ENCODE measurements at places on chromosomes 1 and 21.

GRCh38 chr1:7582460-7582972 lies 188.6 kb upstream of the VAMP3 start:
- no peak for DNase-seq

- DNase-seq, result no peak
Observed at GRCh38 chr1:44327679-44328491, 27.2 kb downstream of the ERI3 start.

DNA sequence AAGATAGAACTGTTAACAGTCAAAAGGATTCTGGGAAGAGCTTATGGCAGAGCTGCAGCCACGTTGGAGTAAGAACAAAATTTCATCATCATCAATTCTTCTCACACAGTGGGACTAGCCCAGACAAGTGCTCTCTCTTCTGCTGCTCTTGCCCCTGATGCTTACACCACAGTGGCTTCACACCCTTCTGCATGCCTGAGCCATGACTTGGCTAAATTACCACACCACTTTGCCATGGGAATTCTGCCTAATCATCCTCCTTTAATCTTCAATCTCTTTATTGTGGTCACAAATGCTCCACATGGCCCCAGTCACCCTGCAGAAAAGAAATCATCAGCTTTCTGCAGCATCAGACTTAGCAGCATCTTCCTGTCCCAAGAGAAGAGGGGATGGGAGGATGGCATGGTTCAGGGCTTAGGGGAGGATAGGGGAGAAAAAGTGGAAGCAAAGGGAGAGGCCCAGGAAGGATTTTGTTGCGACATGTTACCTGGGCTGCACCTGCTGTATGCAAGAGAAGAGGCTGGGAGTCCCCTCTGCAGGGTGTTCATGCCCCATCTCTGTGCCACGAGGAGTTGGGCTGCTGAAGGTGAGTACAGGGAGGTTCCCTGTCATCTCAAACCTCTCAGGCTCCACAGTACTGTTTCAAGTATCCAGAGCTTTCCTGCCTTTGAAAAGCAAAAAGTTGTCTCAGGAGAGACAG lies 9.0 kb upstream of the RPTN start:
- no peak for DNase-seq

- DNase-seq, result no peak
Observed at GRCh38 chr21:39046236-39046916, 136.9 kb downstream of the PSMG1 start.

DNA sequence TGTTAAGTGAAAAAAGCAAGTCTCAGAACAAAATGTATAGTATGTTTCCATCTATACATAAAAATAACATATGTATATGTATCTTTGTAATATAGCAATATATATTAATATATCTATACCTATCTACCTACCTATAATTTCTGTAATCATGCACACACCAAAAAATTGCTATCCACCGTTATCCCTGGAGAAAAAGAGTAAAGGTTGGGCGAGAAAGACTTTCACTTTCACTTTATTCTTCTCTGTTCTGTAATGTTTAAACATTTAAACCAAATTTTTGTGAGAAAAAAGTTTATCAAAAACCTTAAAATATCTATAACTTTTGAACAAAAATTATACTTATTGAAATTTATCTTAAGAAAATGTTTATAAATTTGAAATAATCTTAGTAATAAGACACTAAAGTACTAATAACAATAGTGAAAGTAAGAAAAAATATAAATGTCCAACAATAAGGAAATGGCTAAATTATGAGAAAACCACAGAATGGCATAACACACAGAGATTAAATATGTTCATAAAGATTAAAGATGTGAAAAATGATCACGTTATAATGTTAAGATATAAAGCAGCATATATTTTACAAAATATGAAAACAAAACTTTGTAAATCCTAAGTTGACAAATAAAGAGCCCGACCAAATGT lies 74.0 kb upstream of the LRRC53 start:
- no peak for DNase-seq

GRCh38 chr1:17439250-17440073 lies at the start of gene RCC2:
Gene RCC2, minus strand, starts transcription at chr1:17439677. Its CDS starts 1,163 bp downstream, at chr1:17438514.
- peak; percentile 87 for DNase-seq

- no peak for DNase-seq
Observed at GRCh38 chr1:1626207-1627141, 5.5 kb upstream of the MMP23B start.

DNA sequence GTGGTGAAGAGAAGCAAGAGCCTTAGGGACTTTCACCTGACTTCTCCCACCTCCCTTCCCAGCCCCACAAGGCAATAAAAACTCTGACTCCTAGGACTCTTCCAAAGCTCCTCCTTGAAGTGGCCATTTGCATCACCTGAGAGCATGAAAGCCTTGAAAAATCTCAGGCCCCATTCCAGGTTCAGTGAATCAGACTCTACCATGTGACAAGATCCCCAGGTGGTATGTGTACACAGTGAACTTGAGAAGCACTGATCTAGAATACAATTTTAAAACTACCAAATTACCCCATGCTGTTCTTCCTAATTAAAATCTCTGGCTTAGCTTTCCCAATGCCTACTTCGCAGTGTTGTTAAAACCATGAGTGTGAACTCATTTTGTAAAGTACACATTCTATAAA lies 195.1 kb upstream of the SAMSN1 start:
- DNase-seq, result no peak

- no peak for DNase-seq
Observed at GRCh38 chr1:221675880-221676800, 65.7 kb downstream of the DUSP10 start.

GRCh38 chr1:228083871-228084278 lies 1.4 kb downstream of the ARF1 start:
- no peak for DNase-seq

DNA sequence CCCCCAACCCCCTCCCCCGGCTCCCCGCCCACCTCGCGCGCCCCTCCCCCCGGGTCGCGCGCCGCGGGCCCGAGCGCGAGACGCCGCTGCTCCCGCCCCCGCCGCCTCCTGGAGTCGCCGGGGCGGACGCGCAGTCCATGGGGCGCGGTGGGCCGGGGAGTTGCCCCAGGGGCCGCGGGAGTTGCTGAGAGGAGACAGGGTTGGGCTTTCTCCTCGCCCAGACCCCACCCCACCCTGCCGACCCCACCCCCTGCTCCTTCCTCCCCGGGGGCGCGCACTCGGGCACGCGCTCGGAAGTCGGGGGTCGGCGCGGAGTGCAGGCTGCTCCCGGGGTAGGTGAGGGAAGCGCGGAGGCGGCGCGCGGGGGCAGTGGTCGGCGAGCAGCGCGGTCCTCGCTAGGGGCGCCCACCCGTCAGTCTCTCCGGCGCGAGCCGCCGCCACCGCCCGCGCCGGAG lies at the start of gene LAMC1:
LAMC1 (plus strand) TSS at position 275 of the 455 bp plus-strand sequence. CDS start 297 bp downstream, outside the sequence.
- DNase-seq, result peak; percentile 78

GRCh38 chr1:208090388-208091301 lies 153.5 kb downstream of the PLXNA2 start:
- no peak for DNase-seq

- no peak for DNase-seq
Observed at GRCh38 chr1:231666937-231667608, 40.5 kb downstream of the DISC1 start.

DNA sequence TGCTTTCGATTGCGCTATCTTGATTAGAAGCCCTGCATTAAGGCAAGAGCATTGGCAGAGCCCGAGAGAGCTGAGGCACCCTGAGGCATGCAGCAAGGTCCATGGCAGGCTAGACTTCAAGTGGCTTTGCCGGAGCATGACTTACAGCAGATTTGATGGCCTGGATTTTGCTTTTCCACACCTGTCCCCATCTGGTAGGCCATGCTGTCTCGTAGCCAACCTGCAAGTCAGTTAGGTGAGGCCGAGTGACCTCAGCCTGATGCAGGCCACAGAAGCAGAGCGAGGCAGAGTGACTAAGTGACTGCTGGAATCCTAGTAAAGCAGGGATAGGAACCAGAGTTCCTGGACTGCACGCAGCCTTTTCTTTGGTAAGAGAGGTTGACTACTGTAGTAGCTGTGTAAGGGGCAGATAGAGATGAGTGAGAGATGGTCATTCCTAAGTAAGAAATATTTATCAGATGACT lies 148.9 kb downstream of the PBX1 start:
- no peak for DNase-seq

DNA sequence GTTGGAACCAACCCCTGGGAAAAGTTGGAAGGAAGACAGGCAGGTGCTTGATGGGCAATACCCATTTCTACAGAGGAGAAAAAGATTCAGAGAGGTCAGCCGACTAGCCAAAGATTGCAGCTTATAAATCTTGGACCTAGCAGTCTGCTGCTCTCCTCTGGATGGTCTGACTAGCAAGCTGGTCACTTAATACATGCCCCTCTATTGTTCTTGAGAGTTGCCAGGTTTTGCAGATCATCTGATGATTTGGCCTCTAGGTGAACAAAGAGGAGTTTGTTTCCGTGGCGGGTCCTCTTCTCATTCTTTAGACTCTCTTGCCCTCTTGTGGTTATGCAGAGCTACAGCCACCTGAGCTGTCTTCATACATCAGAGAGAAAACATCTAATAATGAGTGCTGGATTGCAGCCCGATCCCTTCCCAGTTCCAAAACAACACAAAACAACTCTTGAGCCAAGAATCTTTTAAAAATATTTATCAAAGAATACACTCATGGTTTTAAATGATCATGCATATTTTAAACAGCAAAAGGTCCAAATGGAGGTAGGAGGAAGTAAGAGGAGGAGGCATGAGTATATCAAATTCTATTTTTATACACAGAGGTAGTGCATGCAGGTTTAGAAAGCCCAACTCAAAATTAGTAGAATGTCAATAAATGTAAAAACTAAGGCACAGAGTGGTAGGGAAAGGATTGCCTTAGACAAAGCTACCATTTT lies 115.7 kb downstream of the SLC30A10 start:
- DNase-seq, result peak; percentile 53

DNA sequence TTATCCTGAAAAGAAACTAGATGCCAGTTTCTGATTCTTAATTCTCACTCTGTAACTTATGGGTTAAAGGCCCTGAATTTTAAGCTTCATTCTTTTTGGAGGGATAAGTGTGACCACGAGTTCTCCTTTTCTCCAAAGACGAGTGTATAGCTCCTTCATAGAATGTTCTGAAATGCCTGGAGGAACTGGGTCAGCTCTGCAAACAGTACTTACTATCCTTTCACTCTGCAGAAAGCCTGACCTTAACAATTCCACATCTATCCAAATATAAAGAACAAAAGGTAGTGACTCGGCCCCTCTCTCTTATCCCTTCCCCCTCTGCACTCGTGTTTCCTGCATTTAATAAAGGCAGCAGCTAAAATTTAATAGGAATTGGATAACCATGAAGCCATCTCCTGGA lies 150.5 kb downstream of the LYPLAL1 start:
- no peak for DNase-seq

GRCh38 chr21:44865561-44866280 lies 7.8 kb downstream of the PTTG1IP start:
- peak; percentile 62 for DNase-seq

DNA sequence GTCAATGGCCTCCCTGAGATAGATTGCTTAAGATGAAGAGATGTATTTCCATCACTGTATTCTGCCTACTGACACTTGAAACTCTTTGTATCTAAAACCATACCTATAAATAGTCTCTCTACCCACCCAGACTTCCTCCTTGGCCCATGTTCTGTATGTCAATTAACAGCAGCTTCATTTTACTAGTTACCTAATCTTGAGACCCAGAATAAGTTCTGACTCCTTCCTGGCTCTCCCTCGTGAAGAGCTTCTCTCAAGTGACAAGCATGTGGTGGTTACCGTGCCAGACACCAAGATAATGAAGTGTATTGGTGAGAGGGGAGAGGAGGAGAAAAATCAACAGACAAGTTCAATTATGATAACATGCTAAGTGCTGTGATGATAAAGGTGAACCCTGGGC lies 128.8 kb upstream of the RAVER2 start:
- DNase-seq, result peak; percentile 38

GRCh38 chr1:64513545-64513944 lies 43.6 kb downstream of the CACHD1 start:
- DNase-seq, result no peak

DNA sequence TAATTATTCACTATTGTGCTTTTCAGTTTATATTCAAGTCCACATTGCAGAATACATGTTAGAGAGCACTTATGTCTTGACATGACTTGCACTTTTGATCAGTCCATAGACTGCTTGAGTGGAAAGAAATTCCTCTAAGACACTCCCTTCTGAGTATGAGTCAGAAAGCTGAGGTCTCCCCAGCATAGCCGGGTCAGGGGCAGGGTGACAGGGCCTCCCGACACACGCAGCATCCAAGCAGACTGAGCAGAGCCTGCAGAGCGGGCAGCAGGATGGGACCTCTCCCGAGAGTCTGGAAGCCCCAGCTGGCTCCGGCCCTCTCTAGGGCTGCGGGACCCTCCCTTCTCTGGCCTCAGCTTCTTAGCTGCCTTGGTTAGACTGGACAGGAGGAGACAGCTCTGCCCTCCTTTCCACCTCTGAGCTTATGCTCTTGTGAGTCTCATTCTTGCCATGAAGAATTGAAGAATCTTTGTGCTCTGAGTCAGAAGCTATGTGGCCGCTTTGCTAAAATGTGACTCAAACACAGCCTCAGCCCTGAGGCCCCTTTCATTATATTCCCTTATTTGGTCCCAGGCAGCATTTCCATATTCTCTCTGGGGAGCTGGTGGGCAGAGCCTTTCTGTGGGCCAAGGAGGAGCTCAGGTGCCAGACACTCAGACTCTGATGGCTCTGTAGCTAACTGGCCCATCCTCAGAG lies 11.2 kb upstream of the CAPN2 start:
- DNase-seq, result no peak

GRCh38 chr1:153506831-153507413 lies 28.9 kb downstream of the S100A6 start:
- DNase-seq, result no peak

GRCh38 chr1:209585672-209586071 lies 2.2 kb downstream of the CAMK1G start:
- DNase-seq, result no peak

DNA sequence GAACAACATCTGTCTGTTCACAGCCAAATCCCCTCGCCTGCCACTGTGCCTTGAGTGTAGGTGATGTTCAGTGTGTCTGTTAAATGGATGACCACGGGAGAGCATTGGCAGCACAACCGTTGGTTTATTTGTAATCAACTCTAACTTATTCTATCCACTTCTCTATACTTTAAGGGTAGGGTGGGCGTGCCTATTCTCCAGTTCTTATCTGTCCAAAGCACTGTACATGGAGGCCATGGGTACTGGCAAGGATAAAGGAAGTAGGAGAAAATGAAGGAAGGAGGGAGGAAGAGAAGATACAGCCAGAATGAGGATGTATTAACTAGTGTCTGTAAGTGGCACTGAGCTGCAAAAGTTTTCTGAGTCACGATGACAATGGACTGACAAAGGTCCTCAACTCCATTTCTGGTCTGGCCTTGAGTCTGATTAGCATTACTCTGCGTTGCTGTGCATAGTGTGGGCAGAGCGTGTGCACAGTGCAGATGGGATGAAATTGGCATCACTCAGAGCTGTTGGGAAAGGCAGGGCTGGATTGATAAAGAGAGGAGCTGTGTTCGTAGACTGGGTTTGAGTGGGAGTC lies 7.1 kb downstream of the RHOU start:
- DNase-seq, result no peak

DNA sequence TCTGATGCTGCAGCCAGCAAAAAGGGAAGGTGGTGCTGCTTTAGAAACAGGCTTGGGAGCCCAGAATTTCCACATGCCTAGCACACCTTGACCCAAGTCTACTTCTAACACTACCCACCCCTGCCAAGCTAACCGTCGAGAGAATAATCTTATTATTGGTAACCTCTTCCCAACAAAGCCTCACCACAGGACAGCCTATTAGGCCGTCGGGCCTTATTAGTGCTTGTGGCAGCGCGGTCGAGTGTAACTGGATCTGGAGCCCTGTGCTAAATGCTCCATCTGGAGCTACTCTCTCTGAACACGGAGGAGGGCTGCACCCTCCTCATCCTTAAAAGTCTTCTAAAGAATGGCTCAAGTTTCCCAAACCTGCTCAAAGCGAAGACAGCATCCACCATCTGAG lies 165.5 kb upstream of the NFIA start:
- no peak for DNase-seq

- DNase-seq, result no peak
Observed at GRCh38 chr1:22788254-22788661, 77.6 kb downstream of the EPHB2 start.
